ENCODE measurements at places on chromosomes 2 and 18.

GRCh38 chr2:98915751-98916358, 20.2 kb downstream of the CRACDL start:
- no peak for DNase-seq

DNA sequence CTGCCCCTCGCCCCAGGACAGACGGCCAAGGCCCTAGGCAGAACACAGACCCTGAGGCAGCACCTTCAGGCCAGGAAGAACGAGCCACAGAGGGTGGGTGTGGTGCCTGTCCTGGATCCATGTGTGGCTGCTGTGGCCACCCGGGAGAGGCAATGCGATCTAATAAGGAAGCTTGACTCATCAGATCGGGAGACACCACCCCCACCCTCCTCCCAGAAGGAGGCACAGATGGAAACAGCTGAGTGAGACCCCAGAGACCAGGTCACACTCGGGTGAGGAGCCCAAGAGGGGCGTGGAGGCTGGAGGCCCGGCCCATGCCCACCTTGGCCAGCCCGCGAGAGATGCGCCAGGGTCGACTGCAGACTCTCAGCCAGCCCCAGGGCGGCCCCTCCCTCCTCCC, 20.3 kb downstream of the KCNG2 start:
- no peak for DNase-seq

- no peak for DNase-seq
Observed at GRCh38 chr2:80303006-80303908, 1.3 kb downstream of the LRRTM1 start.

DNA sequence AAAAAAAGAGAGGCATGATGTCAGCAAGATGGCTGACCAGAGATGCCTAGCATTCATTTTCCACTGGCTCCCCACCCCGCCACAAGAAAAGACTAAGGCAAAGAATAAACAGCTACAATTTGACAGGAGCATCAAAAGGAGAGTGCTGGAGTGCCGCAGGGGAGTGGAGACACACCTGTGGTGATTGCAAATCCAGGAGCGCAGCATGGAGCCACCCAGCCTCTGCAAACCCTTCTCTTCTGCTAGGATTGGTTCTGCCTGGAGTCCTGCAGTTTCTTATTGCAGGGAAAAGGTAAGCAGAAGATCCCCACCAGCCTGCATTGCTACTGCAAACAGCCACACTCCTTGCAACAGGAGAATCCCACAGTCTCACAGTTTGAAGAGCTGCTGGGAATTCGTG, 26.1 kb downstream of the BOLL start:
- DNase-seq: no peak

GRCh38 chr2:234594715-234595114, 97.8 kb upstream of the ARL4C start:
- DNase-seq: no peak

DNA sequence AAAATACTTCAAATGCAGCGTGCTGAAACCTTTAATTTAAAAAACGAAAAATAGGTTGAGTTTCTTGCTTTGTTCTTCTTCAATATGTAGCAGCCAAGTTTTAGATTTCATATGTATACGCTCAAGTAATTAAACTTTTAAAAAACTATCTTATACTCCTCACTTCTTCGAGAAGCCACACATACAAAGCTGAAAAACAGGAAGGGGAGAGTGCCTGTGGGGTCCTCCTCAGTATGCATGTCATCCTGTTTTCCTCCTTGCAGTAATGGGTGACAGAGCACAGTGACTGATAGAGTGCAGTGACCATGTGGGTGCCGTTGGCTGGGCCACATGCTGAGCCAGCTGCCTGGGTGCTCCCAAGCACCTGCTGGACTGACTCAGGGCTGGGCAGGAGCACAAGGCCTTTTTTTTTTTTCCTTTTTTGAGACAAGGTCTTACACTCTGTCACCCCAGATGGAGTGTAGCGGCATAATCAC, 33.3 kb downstream of the UXS1 start:
- no peak for DNase-seq

DNA sequence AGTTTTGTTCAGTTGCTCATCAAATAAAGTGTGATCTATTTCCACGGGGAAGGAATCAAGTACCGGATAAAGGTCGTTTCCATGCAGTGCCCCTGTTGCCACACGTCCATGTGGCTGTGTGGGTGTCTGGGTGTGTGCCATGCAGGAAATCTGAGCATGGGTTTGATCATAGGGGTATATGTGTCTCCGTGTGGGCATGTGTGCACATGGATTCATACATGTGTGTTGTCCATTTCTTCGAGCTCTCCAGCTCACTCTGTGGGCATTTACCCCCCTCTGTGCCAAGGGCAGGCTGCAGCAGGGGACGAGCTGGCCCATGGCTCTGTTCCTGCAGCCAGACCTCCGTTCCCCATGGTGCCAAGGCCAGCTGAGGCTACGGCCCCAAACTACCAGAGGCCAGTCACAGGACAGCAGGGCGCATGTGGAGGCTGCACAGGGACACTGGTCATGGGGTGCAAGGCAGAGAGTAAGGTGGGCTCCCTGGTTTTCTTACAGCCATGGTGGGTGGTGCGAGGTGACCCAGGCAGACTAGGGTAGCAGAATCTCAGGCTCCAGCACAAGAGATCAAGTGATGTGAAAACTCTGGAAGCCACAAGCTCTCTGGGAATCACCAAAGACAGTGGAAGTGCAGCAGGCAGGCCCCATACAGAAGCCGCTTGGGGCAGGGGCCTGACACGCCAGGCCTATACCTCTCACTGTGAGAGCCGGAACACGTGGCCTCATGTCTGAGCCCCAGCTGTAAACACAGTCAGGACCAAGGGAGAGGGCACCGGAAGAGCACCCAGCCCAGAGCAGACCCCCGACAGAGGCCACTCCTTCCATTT, 66.4 kb upstream of the RAB6C start:
- DNase-seq: no peak

DNA sequence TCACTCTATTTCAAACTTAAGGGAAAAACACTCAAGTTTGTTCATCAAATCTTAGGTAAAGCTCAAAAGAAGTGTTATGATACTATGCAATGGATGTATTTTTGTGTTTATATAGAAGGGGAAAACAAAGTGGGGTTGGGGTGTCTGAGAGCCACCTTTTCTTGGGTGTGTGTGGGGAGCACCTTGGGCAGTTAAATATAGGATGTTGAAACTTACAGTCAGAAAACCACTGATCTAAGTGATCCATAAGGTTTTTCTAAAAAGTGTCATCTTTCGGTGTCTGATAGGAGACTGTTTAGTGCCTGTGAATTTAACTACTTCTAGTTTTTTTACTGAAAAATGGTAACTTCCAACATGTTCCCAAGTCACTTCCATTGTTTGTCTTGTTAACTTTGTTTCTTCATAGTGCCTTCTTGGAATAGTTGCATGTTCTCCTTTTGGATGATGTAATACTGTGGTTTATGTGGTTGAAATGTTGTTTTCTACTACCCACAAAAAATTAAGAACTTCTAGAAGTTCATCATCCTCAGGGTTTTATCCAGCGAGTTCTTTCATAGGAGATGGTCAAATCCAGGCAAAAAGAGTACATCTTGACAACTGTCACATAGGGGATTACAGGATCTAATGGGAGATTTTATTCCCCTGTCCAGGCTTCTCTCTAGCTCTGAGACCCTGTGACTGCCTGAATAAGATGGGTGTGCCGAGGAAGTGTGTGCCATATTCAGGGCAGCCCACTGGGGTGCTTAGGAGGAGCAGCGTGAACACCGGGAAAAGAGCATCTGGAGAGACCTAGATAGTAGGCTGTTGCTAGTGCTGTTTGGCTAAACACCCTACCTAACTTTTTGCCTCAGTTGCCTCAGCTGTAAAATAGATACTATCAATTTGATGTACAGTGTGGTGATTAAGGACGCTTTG, 46.2 kb downstream of the CAB39 start:
- DNase-seq: no peak

- DNase-seq: peak; percentile 9
Observed at GRCh38 chr2:96538487-96539214, 2.1 kb downstream of the ARID5A start.

GRCh38 chr2:177258059-177258458, 6.5 kb downstream of the NFE2L2 start:
- DNase-seq: no peak
